Hair follicle dermal papilla cell (primary cell): ENCODE measurements at places on chromosomes 11 and 22. TPM values are rescaled to one million over a fixed set of nuclear protein-coding genes. Genes with fewer than 3 reads are reported as not detected.

The SEPTIN3 gene
- 5.1 and 8.3 TPM in 2 replicates for total RNA-seq

The TTLL12 gene
- total RNA-seq = 33.8 and 43.7 TPM in 2 replicates

The CARD16 gene
- 2.8 and 3.5 TPM in 2 replicates for total RNA-seq

The B4GALNT4 gene
- 1.5 and 3.7 TPM in 2 replicates for total RNA-seq

The B3GAT3 gene
- total RNA-seq = 24.0 and 24.2 TPM in 2 replicates

The SLC22A6 gene
- not detected in 2 replicates for total RNA-seq

The SMIM35 gene
- not detected in 2 replicates for total RNA-seq

The SYTL2 gene
- 77.7 and 106 TPM in 2 replicates for total RNA-seq

The BLID gene
- total RNA-seq = 5.1 and 5.2 TPM in 2 replicates

The SYT13 gene
- total RNA-seq = not detected in 2 replicates

The DKK3 gene
- 449 and 551 TPM in 2 replicates for total RNA-seq

The SDHAF2 gene
- total RNA-seq = 39.0 and 63.3 TPM in 2 replicates

The GATD1 gene
- 48.3 and 49.3 TPM in 2 replicates for total RNA-seq

The HTR3A gene
- not detected in 2 replicates for total RNA-seq

The MYEOV gene
- total RNA-seq = 0.49 and 0.97 TPM in 2 replicates

The HEPN1 gene
- not detected in 2 replicates for total RNA-seq

The PTDSS2 gene
- total RNA-seq = 25.4 and 35.9 TPM in 2 replicates

The OR6T1 gene
- not detected in 2 replicates for total RNA-seq

The CHST1 gene
- total RNA-seq = 0.73 and 1.8 TPM in 2 replicates

The CABP4 gene
- total RNA-seq = not detected in 2 replicates

The DTX4 gene
- total RNA-seq = 2.6 and 4.4 TPM in 2 replicates

The PPP1R14B gene
- 102 and 129 TPM in 2 replicates for total RNA-seq

The OR52E8 gene
- total RNA-seq = not detected in 2 replicates

The MMP12 gene
- total RNA-seq = 0.97 and 9.8 TPM in 2 replicates

The ADAMTS15 gene
- total RNA-seq = 0.32 and 0.85 TPM in 2 replicates

The SCUBE2 gene
- 3.6 and 4.4 TPM in 2 replicates for total RNA-seq
